ENCODE measurements at places on chromosomes 12 and 14.

DNA sequence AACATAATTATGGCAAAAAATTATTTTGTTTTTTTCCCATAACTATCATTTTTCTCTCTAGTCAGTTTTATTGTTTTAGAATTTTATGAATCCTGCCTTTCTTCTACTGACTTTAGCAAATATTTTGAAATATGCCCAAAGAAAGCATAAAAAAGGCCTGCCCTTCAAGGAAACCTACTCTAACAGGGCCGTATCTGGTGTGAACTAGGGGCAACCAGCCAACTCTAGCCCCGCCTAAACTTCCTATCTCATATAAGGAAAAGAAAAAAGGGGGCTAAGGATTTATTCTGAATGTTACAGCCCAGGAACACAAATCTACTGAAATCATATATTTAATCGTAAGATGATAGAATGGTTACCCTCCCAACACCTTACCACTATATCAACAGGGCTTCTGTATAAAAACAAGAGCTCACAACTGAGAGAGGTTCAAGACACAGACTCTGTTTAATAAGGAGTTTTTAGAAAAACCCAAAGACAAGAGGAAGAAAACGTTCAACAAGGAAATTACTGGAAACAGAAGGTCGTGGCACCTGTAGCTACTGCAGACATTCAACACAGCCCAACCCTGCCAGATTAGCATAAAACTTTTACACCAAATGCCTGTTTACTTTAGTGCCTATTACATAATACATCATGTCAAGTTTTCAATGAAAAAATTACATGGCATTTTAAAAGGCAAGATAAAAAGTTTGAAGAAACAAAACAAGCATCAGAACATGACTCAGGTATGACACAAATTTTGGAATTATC is 12.9 kb upstream of the EPYC start:
- no peak for DNase-seq

- DNase-seq = no peak
Observed at GRCh38 chr12:127431177-127431576, 835.8 kb upstream of the TMEM132C start.

- peak; percentile 51 for DNase-seq
Observed at GRCh38 chr14:25488961-25489360, 439.0 kb upstream of the STXBP6 start.

GRCh38 chr12:75427491-75427890 is 36.6 kb downstream of the GLIPR1L2 start:
- no peak for DNase-seq

GRCh38 chr12:118103201-118103600 is 610 bp downstream of the VSIG10 start:
- DNase-seq = no peak

All from skin of body (tissue), 3 donors.